ENCODE measurements at places on chromosomes 13 and 19. TPM values are rescaled to one million over a fixed set of nuclear protein-coding genes. Genes with fewer than 3 reads are reported as not detected.

DNA sequence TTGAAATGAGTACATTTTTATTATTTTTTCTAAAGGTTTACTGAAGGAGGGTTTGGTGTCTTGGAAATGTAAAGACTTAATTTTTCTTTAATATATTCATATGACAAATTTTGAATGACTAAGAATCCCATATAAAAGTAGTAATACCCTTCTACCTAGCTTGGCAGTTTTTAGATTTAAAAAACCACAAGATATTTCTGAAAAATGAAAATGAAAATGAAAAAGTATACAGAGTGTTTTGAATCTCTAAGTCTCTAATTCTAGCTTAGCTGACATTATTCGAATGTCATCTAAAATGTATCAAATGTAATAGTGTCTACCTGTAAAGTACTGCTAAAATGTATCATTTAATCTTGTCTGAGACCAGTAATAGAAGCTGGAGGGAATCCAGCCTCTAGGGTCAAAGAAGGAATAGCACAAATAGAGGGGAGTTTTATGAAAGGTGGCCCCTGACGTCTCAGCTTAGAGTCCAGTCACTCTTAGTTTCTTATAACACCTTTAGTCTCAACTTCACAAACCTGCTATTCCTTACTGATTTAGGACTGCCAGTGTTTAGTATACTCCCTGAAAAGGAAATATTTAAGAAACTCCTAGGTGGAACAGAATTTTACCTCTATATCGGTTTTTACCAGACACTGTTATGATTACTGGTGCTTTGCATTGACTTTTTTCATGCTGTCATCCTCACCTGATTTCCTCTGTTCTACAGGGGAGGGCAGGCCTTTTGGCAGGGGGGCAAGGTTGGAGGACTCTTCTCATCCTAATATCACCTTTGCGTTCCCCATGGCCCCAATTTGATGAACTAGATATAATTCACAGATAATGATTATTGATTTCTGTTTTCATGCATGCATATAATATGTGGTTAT, 16.2 kb upstream of the MIR17HG start:
- no peak for DNase-seq

- no peak for DNase-seq
Measured at GRCh38 chr19:16033136-16033530, 43.2 kb upstream of the TPM4 start.

GRCh38 chr19:39701291-39701690, 3.0 kb upstream of the LGALS14 start:
- no peak for DNase-seq

GRCh38 chr19:51552608-51552995, 18.5 kb upstream of the ZNF175 start:
- DNase-seq: no peak

Gene NLRP11
- total RNA-seq: not detected

- DNase-seq: no peak
Measured at GRCh38 chr13:44220948-44221347, 152.7 kb upstream of the SERP2 start.

GRCh38 chr19:3479177-3479833, 1.0 kb downstream of the SMIM24 start:
- DNase-seq: no peak

Gene KCNC3
- total RNA-seq: 2.7 TPM

DNA sequence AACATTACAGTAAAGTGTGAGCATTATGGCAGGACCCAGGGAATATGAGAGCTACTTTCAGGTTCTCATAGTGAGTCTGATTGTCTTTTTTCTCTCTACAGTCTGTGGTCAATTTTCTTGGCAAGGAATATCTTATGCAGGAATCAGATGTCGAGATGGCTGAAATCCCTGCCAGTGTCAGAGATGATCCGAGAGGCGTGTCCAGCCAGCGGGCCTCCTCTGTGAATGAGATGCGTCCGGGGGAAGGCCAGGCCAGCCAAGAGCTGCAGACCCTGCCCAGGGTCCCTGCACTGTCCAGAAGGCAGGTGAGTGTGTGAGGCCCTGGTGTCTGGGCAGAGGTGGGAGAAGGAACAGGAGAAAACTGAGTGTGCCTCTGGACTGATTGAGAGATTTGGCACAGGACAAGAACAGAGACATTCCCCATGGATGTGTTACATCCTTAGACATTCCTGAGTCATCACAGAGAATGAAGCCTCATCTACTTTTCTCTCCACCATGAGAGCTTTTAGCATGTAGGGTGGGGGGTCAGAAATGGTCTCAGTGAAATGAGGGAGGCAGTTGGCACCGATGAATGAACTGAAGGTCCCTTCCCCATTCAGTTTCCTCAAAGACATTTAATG, 27.3 kb upstream of the EDDM13 start:
- DNase-seq: no peak

GRCh38 chr19:18708452-18709231, 25.2 kb downstream of the CRTC1 start:
- DNase-seq: no peak

Gene SH2D3A
- 0.45 TPM for total RNA-seq

DNA sequence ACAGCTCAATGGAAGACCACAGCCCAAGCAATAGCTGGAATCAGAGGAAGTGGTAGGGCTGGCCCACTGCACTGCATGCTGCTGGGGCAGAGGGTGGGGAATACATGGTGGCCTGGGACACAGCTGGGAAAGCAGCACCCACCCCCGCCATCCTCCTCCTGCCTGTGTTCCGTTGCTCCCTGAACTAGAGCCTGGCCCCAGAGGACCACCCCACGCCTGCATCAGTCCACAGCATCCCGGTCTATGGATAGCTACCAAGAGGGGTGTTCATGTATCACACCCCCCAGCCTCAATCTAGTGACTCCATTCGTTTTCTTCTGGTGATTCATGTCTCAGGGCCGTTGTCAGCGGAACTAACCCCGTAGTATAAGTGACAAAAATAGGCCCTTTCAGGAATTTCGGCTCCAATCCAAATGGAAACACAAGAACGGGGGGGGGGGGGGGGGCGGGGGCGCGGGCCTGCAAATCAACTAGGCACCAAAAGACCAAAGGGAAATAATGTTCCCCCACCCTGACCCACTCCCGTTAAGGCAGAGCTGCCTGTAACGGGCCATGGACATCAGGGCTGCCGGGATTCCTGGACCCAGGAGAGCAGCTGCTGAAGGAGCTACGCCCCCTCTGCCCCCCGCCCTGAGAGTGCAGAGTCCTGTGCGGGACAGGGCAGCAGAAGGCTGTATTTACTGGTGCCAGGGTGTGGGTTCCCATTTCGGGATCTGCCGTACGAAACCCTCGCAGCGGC, 18.9 kb upstream of the EPHX3 start:
- DNase-seq: no peak

DNA sequence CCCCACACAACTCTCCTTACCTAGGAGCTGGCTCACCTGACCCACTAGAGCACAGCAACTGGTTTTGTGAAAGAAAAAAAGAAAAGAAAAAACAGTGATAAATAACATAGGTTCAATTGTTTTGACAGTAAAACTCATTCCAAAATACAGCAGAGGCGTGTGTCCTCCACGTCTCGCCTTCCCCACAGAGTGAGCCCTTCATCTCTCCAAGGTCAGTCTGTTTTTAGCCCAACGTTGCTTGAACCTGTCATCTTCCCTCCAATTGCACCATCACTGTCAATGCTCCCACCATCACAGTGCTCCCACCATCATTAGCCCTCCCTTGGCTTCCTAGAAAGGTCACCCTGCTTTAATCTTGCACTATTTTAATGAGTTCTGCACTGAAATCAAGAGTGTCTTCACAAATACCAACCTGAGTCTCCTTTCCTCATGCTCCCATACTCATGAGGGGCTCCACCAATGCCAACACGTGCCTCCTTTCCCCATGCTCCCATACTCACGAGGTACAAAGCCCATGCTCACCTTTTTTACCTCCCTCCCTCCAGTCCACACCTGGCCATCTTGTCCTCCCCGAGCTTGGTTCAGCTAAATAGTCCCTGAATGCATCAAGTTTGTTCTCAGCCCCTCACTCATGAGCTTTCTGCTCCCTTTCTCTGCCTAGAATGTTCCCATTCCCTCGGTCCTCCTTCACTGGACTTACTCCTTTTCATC, 103.7 kb downstream of the IRS2 start:
- no peak for DNase-seq

DNA sequence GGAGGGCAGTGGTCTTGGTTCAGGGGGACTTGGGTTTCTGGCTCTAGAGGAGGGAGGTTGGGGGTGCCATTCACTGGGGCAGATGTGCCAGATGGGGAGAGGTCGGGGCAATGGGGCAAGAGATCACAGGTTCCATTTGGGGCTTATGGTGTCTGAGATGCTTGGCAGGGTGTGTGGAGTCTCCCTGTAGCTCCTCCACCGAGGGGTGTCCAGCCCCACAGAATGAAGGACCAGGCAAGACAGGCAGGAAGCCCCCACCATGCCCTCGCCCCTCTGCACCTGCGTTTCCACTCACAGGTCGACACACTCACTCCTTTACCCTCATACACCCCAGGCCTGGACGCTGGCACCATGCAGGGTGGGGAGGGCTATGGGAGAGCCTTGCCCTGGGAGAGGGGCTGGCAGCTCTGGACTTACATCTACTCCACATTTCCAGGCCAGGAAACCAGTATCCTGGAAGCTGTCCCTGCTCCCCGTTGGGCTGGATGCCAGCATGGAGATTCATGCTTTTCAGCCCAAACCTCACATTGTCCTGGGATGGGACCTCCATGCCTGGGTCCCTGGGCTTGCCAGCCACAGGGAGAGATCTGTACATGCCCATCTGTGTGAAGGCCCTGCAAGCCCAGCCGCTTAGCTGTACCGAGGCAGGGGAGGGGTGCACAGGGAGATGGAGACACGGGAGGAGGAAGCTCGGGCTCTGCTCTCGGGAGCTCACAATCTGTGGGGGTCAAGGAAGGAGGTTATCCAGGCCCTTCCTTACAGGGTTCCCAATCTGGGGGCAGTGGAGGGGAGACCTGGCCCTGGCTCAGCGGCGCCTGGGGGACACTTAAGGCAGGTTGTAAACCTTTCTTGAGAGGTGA, 77.1 kb downstream of the CHST8 start:
- DNase-seq: no peak

Gene CAPS
- 80.2 TPM for total RNA-seq

DNA sequence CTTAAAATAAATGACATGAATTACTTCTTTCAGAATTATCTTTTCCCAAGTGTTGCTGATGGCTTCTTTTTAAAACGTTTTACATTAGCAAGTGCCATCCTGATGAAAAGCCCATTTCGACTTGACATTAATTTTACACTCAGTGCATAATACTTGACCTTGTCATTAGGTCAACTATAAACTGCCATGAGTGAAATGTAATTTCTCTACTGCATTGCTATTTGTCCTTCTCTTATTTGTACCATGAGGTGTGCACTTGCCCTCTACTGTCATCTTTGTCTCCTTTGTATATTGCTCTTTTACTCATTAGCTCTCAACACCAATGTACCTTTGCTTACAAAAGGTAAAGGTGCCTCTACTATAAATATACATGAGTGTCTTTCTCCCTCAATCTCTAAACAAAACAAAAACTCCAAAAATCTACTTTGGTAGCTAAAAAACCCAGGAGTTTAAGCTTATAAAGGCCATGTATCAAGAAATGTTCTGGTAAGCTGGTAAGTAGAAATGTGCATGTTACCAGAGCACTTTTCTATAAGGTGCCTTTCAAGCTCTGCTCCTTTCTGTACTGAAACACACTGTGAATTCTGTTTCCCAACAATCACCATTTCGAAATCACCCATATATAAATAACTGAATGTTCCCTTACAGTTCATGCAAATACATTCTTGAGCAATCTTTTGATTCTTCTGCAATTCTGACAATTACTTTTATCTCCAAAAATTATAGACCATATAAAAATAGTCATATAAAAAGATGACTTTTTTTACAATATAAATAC, 351.4 kb downstream of the SLITRK5 start:
- DNase-seq: no peak

Gene DAZAP1
- 75.7 TPM for total RNA-seq

GRCh38 chr19:55529636-55530234, 7.2 kb downstream of the SBK2 start:
- no peak for DNase-seq

DNA sequence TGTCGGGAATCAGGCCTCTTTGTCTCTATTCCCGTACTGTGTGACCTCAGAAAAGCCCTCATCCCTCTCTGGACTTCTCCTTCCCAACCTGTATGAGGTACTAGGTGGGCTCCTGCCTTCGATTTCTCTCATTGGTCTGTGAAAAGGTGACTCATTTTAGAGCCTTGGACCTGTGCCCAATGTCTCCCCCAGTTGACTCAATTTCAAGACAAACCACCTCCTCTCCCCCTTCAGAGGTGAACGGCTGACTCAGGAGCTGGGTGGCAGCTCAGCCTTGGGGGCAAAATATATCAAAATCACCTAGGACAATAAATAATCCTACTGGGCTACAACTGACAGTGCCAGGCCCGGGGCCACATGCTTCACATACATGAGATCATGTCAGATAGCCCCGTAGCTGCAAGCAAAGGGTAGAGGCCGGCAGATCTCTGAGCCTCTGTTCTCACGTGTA, 630 bp downstream of the COQ8B start:
- no peak for DNase-seq

DNA sequence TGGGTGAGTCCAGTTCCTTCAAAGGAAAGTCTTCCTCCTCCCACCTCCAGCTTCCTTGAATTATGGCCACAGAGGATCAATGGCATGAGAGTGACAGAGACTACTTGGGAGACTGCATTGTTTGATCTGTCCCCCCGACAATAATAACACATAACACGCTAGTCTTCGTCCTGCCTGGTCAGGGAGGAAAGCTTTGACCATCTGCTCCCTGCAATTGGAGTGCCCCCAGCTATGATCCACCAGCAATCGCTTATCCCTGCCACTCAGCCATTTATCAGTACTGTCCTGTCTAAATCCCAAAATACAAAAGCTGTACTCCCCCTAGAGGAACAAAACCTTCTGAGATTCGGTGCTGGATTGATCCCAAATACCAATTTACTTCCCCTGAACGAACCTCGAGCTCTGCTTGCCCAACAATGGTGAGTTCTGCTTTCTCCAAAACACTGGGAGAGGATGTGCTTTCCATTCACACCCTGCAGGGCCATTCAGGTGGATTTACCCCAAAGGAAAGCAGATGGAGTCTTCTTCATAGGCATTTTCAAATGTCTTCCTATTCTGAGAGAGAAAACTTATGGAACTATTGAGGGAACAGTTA, 466.7 kb downstream of the TSHZ3 start:
- no peak for DNase-seq

Gene OR4F17
- total RNA-seq: not detected

DNA sequence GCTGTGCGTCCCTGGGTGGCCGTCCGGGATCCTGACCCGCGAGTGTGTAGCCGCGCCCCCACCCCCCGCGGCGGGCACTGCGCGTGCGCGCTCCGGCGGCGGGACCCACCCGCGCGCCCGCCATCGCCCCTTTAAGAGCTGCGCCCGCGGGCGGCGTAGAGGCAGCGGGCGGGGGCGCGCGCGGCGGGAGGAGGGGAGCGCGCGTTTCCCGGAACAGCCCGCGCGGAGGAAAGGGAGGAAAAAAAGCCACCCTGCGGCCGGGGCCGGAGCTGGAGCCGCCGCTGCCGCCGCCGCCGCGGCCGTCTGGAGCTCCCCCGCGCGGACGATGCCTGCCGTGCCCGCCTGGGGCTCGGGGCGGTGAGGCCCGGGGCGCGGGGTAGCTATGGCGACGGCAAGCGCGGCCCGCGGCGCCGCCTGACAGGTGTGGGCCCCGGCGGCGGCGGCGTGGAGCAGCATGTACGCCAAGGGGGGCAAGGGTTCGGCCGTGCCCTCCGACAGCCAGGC, at the start of gene SSBP4:
Gene SSBP4, plus strand, starts transcription at position 204 of the 504 bp plus-strand sequence. Its CDS starts 251 bp downstream, at position 455.
- DNase-seq: peak; percentile 85

- no peak for DNase-seq
Measured at GRCh38 chr19:7779631-7780486, 16.8 kb downstream of the CLEC4M start.

Measured in sciatic nerve (tissue), 2 donors.